ENCODE measurements at places on chromosomes 5 and 9. TPM values are rescaled to one million over a fixed set of nuclear protein-coding genes. Genes with fewer than 3 reads are reported as not detected.

DNA sequence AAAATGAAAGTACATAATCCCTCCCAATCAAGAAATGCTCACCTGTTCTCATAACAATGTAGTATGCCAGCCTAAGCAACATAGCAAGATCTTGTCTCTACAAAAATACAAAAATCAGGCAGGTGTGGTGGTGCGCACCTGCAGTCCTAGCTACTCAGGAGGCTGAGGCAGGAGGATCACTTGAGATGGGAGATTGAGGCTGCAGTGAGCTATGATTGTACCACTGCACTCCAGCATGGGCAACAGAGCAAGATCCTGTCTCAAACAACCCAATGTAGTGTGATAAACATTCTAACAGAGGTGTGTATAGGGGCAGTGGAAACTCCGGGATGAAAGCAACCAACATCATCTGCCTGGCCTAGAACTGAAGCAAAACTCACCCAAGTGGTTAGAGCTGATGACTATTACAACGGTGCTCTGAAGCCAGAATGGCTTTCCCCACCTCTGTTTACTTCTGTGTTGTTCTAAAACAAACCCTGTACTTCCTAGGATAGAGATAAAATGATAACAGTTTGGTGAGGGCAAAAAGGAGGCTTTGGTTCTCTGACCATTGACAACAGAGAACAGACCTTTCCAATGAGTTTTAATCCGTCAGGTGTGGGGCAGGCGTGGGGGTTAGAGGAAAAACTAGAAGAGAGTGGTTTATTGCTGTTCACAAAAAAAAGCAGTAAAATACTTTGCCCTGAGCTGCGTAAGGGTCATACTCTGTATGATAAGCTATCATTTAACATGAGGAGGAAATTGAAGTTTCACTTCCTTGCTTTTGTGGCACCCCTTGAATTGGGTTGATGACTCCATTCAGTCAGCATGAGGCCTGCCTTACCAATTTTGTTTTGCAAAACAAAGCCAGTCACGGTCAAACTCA, 18.9 kb downstream of the WNT8A start:
- H3K4me1 ChIP-seq, result no peaks in the 10 kb centered on the region
- H3K27me3 ChIP-seq, result no peaks in the 10 kb centered on the region
- H3K4me3 ChIP-seq, result no peak overlapping the region
- no peaks in the 10 kb centered on the region for H3K36me3 ChIP-seq
- DNase-seq, result no peak

DNA sequence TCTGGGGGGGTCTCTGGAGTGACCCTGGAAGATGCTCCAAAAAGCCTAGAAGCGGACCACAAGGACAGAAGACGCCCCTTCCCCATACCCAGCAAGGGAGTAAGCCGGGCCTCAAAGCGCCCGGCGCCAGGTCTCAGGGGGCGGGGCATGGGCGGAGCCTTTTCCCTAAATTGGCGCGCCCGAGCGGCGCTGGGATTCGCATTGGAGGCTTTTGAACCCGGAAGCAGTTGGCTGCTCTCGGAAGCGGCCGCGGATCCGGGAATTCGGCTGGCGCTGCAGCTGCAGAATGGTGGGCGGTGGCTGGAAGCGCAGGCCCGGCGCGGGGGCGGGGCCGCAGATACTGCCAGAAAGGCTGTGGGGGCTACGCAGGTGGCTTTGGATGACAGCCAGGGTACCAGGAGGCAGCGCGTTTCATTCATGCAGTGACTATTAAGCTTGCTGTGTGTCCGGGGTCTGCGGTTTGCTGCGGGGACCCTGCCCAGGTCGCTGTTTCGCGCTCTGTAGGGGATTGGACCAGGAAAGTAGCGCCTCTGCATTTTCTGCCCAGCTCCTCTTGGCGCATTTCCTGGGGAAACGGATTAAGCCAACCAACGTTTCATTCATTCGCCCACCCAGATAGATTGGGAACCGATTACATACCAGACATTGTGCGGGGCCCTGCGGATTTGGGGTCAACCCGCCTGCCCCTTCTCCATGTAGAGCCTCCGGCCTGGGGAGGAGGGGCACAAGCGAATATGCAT, 83.0 kb upstream of the FREM1 start:
- H3K4me3 ChIP-seq, result peak overlapping the region; percentile 65
- no peaks in the 10 kb centered on the region for H3K27me3 ChIP-seq
- DNase-seq, result peak; percentile 85
- H3K27ac ChIP-seq, result peak overlapping the region; percentile 45

- H3K27ac ChIP-seq, result no peak within 1 kb of the TSS
- no peaks in the 10 kb centered on the region for H3K27me3 ChIP-seq
- peak within 1 kb of the TSS; percentile 31 for H3K4me3 ChIP-seq
- no peak for DNase-seq
- no peaks in the 10 kb centered on the region for H3K36me3 ChIP-seq
Observed at GRCh38 chr5:140806834-140807775, at the start of gene PCDHA4. TSS of gene PCDHA4 (plus strand) at chr5:140807068.

- no peaks in the 10 kb centered on the region for H3K4me1 ChIP-seq
- no peak for DNase-seq
- no peaks in the 10 kb centered on the region for H3K36me3 ChIP-seq
- no peak overlapping the region for H3K4me3 ChIP-seq
- H3K27ac ChIP-seq, result peak overlapping the region; percentile 37
- no peaks in the 10 kb centered on the region for H3K27me3 ChIP-seq
Observed at GRCh38 chr5:38871790-38872551, 26.2 kb downstream of the OSMR start.

- H3K36me3 ChIP-seq, result no peaks in the 10 kb centered on the region
- no peaks in the 10 kb centered on the region for H3K27me3 ChIP-seq
- no peaks in the 10 kb centered on the region for H3K4me1 ChIP-seq
- no peak for DNase-seq
Observed at GRCh38 chr9:38000332-38000731, 68.7 kb downstream of the SHB start.

GRCh38 chr9:110919609-110920008, 118.7 kb downstream of the LPAR1 start:
- no peak for DNase-seq
- no peak overlapping the region for H3K27ac ChIP-seq
- H3K27me3 ChIP-seq, result no peaks in the 10 kb centered on the region
- H3K36me3 ChIP-seq, result no peaks in the 10 kb centered on the region
- no peaks in the 10 kb centered on the region for H3K4me1 ChIP-seq

DNA sequence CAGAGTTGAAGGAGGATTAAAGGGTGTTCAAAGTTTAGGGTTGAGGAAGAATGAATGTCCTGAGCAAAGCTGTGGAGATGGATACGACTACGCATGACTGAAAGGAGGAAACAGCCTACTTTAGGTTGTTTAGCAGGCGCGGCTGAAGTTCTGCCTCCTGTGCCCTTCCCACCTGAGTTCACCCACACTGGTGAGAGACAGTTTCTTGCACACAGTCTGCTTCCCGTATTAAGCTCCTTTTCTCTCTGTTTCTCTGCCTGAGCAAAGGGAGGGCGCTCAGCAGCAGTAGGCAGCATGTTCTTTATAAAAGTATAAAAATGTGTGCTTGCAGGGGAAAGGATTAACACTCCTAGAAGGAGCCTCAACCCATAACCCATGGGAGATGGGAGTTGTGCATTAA, 224.0 kb upstream of the SMARCA2 start:
- no peak overlapping the region for H3K4me3 ChIP-seq
- H3K27me3 ChIP-seq, result no peaks in the 10 kb centered on the region
- H3K36me3 ChIP-seq, result no peaks in the 10 kb centered on the region
- H3K27ac ChIP-seq, result no peak overlapping the region
- DNase-seq, result no peak
- H3K4me1 ChIP-seq, result no peaks in the 10 kb centered on the region

GRCh38 chr5:168790671-168791250, 211.6 kb upstream of the PANK3 start:
- H3K4me3 ChIP-seq, result no peak overlapping the region
- DNase-seq, result no peak

GRCh38 chr5:126656401-126657007, 55.8 kb downstream of the PHAX start:
- no peaks in the 10 kb centered on the region for H3K27me3 ChIP-seq
- no peak overlapping the region for H3K4me3 ChIP-seq
- no peaks in the 10 kb centered on the region for H3K36me3 ChIP-seq
- DNase-seq, result no peak
- no peaks in the 10 kb centered on the region for H3K4me1 ChIP-seq

- no peak for DNase-seq
- no peak overlapping the region for H3K27ac ChIP-seq
- no peaks in the 10 kb centered on the region for H3K27me3 ChIP-seq
- no peaks in the 10 kb centered on the region for H3K4me1 ChIP-seq
Observed at GRCh38 chr9:3876553-3876952, 350.8 kb upstream of the RFX3 start.

DNA sequence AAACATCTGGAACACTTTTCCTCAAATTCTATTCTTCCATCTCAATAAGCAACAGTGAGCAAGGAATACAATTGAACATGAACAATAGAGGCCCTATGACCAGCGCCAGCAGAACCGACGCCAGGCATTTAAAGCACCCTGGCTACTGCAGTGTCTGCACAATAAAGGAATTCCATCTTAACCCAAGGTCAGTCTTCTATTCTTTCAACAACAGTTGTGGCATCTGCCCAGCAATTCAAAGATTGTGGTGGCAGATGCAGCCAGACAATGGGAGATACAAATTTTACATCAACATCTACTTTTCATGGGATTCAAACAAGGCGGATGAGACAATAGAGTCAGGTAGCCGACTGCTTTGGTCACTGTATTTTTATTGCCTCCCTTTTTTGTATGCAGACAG, 65.9 kb downstream of the ELL2 start:
- H3K27me3 ChIP-seq, result no peaks in the 10 kb centered on the region
- peaks cover 6% of the 10 kb centered on the region for H3K4me1 ChIP-seq
- peaks cover 72% of the 10 kb centered on the region for H3K36me3 ChIP-seq
- DNase-seq, result no peak

- H3K36me3 ChIP-seq, result no peaks in the 10 kb centered on the region
- H3K27ac ChIP-seq, result no peak overlapping the region
- DNase-seq, result no peak
- H3K4me3 ChIP-seq, result no peak overlapping the region
- no peaks in the 10 kb centered on the region for H3K27me3 ChIP-seq
Observed at GRCh38 chr5:139711906-139712224, 63.7 kb downstream of the CXXC5 start.

PCDHA6 gene
- polyA plus RNA-seq, result 1.6 TPM

SPARC gene
- polyA plus RNA-seq, result 57.1 TPM

CSF2 gene
- not detected for polyA plus RNA-seq

ARID3C gene
- not detected for polyA plus RNA-seq

Measured in pancreas (tissue), 10 donors.